ENCODE measurements at places on chromosomes 12 and 14.

- no peak for DNase-seq
Observed at GRCh38 chr12:94309373-94309772, 150.3 kb downstream of the CEP83 start.

- peak; percentile 97 for DNase-seq
Observed at GRCh38 chr14:94598816-94599655, 13.2 kb upstream of the SERPINA3 start.

DNA sequence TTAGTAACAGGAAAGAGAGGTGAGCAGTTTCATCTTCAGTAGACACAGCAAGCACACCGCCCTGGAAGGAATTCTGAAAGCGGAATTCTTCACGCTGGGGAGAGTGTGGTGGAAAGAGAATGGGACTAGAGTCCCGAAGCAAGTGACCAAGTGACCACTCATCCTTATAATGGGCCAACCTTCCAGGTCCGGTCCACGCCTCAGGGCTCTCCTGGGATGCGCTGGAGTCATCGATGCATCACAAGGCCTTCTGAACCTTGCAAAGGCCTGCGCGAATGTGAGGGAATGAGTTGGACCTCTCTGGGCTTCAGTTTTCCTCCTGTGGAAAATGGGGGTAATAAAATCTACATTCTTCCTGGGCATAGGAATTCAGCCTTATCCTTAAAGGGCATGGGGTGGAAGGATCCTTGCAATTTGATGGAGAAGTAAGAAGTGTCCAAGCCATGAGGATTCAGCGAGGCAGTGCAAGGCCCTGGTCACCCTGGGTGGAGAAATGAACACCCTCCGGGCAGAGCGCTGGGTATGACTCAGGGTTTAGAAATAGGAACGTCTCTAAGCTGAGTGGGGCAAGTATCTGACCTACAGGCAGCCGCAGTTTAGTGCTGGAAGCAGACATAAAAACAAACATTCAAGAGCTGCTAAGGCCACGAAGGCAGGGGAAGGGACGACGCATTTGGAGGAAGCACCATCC, 97.7 kb downstream of the SETD3 start:
- DNase-seq: no peak

GRCh38 chr14:30657050-30657449, 34.9 kb downstream of the SCFD1 start:
- peak; percentile 20 for DNase-seq

DNA sequence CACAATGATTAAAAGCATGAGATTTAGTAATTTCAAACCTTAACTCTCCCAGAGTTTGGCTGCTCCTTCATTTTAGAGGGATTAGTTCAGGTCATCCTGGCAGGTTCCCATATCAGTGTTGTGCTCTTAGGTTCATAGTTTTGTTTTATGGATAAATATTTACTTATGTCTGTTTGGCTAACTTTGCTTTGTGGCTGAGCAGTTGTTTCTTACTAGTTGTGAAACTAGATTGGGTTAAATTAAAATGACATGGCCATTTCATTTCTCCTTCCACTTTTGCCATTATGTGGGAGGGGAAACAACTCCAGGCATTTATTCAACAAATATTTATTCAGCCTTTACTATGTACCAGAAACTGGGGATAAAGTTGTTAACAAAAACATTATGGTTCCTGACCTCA, 158.8 kb downstream of the TMTC3 start:
- no peak for DNase-seq

GRCh38 chr14:31881531-31882310, 195.4 kb upstream of the ARHGAP5 start:
- peak; percentile 27 for DNase-seq

DNA sequence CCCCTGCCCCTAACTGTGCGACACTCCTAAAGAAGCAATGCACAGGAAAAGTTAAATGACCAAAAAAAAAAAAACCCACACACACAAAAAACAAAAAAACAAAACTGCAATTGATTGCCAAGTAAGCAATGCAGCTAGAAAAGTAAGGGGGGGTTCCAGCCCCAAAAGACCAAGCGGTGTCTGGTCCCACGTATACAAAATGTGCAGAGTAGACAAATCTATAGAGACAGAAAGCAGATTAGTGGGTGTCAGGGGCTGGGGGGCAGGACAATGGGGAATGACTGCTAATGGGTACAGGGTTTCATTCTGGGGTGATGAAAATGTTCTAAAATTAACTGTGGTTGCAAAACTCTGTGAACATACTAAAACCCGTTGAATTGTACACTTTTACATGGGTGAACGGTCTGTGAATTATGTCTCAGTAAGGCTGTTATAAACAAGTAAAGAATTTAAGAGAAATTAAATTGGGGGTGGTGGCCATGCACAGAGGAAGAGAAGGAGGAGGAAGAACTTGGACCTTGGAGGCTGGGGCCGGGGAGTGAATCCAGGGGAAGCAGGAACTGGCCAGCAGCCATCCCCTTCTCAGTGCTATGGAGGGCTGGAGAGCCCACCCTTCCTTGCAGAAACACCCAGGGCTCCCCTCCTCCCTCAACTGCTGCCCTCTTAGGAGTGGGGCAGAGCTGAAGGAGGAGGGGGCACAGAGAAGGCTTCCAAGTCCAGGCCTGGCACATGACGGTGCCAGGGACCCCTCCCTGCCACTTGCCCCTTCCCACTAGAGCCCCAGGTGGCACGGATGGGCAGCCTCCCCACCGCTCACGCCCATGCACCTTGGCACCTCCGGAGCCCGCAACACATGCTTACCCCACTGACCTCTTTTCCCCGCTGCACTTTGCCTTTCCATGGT, 45.4 kb downstream of the KDM2B start:
- DNase-seq: no peak

GRCh38 chr14:35861204-35861868, 35.2 kb downstream of the BRMS1L start:
- DNase-seq: no peak

- DNase-seq: peak; percentile 29
Observed at GRCh38 chr14:65103150-65103760, 938 bp upstream of the MAX start.

DNA sequence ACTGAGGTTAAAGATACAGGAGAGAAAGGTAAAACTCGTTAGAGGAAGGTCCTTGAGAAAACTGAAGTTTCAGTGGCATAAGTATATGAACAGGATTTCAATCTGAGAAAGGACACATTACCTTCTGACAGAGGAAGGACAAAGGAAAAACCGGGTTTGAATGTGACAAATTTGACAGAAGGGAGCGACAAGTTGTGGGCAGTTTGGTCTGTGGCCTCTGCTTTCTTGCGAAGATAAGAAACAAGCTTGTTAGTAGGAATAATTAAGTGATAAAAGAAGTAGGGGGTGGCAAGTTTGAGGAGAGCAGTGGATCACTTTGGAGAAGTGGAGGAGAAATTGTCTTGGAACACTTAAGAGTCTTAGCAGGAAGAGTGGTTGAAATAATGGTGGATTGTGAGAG, 5.1 kb downstream of the MON2 start:
- no peak for DNase-seq

DNA sequence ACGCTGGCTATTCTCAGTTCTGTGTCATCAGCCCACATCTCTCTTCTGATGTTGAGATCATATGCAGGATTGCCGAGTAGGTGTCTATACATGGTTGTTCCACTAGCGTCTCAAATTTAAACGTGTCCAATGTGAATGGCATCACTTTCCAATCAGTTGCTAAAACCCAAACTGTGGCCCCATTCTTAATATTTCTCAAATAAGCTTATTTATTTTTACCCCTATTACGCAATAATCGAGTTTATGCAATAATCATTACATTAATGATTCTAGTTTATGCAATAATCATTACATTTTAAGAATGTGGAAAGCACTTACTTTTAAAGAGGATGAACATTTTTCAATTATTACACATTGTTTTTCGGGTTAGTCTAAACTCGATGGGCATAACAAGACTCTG, 47.8 kb downstream of the ACSS3 start:
- no peak for DNase-seq

GRCh38 chr12:23867794-23868193, 81.7 kb downstream of the SOX5 start:
- no peak for DNase-seq

DNA sequence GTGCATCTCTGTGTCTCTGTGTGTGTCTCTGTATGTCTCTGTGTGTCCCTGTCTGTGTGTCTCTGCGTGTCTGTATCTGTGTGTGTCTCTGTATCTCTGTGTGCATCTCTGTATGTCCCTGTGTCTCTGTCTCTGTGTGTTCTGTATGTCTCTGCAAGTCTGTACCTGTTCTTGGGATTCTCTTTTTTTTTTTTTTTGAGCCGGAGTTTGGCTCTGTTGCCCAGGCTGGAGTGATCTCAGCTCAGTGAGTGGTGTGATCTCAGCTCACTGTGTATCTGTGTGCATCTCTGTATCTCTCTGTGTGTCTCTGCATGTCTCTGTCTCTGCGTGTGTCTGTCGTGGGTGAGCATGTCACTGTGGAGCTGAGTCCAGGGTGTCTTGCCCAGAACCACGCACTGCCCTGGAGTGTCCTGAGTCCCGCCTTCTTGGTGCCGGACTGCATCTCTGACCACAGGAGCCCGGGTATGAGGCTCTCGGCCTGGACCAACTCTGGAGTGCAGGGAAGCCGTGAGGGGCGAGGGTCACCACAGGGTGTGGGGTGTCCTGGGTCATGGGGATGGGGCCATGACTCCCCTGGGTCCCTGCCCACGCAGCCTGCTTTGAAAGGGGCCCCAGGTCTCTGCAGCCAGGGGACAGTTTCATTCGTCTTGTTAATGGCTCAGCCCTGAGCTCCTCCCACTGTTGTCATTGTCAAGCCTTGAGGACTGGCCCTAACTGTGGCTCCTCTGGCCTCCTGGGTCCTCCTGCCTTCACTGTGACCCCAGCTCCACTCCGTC, 11.8 kb downstream of the MYL2 start:
- DNase-seq: no peak

GRCh38 chr12:105548626-105549025, 218.1 kb downstream of the C12orf75 start:
- no peak for DNase-seq

DNA sequence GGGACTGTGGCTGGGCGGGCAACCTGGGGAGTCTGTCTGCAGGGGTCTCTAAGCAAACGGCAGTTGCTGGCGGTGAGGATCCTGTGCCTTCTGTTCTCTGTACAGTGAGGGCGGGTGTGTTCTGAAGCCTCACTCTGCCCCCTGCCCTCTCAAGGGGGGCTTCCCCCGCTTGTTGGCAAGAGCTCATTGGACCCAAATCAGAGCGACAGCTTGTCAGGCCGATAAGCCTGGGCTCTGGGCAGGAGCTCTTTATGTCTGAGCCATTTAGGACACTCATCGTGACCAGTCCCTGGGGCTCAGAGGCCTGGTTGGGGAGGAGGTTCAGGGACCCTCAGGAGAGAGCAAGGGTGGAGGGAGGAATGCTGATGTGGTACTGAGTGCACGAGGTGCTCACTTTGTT, 136.0 kb downstream of the TSPAN9 start:
- no peak for DNase-seq

DNA sequence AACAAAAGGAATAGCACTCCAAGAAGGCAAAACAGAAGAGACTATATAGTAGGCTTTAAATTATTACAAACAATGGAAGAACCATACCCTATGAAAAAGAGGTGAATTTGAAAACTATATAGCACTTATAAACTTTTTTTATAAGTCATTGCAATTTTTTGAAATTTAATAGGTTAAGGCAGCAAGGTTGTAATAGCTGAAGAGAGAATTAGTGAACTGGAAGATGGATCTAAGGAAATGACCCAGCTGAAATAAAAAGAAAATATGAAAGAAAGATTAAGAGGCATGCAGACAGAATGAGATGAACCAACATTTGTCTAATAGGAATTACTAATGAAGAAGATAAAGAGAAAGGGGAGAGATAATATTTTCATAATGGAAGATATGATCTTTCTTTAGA, 9.8 kb downstream of the TESC start:
- no peak for DNase-seq

DNA sequence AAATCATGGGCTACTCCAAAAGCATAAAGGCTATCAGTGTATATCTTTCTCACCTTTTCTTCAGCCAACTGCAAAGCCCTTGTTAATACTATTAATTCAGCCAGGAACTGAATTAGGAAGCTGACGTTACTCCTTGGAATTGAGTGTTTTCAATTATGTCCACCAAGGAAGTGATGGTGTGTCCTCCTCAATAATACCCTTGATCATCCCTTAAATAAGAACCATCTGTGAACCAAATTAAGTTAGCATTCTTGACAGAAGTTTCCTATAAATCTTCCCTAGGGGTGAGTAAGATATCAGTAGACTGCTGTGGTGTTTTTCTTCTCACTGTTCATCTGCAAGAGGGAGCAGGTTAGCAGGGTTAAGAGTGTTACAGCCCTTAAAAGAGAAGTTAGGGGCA, 252.3 kb upstream of the AVPR1A start:
- DNase-seq: no peak

- peak; percentile 40 for DNase-seq
Observed at GRCh38 chr12:102215992-102216691, 18.5 kb upstream of the PMCH start.

DNA sequence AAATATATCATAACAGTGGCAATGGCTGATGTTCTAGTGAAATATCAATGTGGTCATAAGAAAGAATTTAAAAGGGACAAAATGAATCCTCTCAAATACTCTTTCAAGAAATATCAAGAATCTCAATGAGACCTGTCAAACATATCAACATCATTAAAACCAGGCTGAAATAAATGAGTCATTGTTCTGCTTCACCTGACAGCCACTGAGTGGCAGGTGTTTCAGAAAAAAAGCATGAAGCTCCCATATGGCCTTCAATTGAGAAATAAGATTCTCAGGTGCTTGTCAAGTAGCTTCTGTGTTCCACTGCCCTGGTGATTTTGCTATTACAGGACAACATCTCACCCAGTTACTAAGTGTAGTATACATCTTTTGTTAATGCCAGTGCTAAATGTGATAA, 21.5 kb downstream of the ANAPC5 start:
- DNase-seq: no peak

- no peak for DNase-seq
Observed at GRCh38 chr12:109793826-109794501, 39.2 kb downstream of the TRPV4 start.

DNA sequence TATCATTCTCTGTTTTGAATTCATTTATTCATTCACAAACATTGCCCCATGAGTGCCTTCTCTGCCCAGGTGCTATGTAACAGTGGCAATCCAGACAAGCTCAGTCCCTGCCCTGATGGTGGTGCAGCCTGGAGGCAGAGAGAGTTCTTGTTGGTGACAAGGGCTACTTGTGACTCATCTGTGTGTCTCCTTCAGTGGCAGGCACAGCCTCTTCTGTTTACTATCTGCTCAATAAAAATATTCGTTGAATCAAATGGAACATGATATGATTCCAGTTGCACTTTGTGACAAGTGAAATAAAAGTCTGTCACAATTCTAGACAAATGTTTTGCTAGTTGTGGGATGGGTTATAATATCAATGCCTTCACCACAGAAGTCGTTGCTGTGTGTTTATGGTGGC, 20.6 kb upstream of the CPM start:
- DNase-seq: no peak

GRCh38 chr14:92607702-92608429, 94.3 kb downstream of the RIN3 start:
- peak; percentile 93 for DNase-seq

GRCh38 chr12:85956081-85956480, 82.0 kb downstream of the NTS start:
- DNase-seq: no peak

Measured in fibroblast of the aortic adventitia (primary cell).